Esophagus squamous epithelium (tissue), 5 donors: ENCODE measurements at places on chromosomes 3 and 15. TPM values are rescaled to one million over a fixed set of nuclear protein-coding genes. Genes with fewer than 3 reads are reported as not detected.

DNA sequence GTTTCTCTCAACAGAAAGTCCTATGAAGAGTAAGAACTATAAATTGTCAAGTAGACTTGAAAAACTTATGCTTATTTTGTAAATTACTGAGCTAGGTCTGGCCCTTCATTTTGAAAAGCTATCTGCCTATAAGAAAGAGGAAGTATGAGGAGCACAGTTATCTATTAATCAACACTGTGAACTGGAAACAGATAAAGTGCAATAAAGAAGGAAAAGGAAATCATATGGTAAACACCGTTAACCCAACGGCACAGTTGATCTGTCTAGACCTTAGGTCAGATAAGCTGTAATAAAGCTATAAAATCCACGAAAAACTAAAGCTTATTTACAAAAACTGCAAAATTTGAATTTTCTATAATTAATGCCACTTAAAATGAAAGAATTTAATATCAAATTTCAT lies 242.5 kb downstream of the ZBTB20 start:
- H3K36me3 ChIP-seq: no peaks in the 10 kb centered on the region
- no peak for DNase-seq
- H3K4me1 ChIP-seq: peaks cover 20% of the 10 kb centered on the region

DNA sequence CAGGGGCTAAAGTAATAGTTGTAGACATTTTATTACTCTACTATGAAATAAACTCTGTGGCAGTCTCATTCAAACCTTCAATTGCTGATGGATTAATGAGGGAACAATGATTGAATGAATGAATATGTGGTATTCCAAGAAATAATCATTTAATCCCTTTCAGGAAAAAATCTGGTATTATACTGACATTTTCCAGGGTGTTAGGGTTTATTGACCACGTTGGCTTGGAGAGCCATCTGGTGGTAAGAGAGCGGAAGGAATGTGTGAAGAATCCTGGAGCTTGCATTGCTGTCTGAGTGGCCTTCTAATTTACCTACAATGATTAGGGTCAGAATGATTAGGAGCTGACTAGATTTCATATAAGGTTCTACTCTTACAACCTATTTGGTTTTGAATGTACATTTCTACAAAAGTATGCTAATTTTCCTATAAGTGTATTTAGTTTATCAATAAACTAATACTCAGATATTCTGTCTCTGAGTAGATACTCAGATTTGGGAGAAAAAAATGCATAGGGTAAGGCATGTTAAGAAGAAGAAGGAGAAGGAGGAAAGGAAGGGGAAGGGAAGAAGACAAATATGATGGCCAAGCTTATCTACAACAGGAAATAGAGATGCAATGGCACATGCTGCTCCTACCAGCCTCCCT lies 249.9 kb downstream of the ROBO1 start:
- DNase-seq: no peak
- H3K4me1 ChIP-seq: peaks cover 5% of the 10 kb centered on the region
- no peak overlapping the region for H3K27ac ChIP-seq
- peaks cover 7% of the 10 kb centered on the region for H3K27me3 ChIP-seq
- no peaks in the 10 kb centered on the region for H3K36me3 ChIP-seq
- no peak overlapping the region for H3K4me3 ChIP-seq

- no peak for DNase-seq
- no peaks in the 10 kb centered on the region for H3K27me3 ChIP-seq
- H3K36me3 ChIP-seq: no peaks in the 10 kb centered on the region
Measured at GRCh38 chr15:91116113-91117067, 16.3 kb downstream of the SV2B start.

The FILIP1L gene
- 18.5 TPM for total RNA-seq

DNA sequence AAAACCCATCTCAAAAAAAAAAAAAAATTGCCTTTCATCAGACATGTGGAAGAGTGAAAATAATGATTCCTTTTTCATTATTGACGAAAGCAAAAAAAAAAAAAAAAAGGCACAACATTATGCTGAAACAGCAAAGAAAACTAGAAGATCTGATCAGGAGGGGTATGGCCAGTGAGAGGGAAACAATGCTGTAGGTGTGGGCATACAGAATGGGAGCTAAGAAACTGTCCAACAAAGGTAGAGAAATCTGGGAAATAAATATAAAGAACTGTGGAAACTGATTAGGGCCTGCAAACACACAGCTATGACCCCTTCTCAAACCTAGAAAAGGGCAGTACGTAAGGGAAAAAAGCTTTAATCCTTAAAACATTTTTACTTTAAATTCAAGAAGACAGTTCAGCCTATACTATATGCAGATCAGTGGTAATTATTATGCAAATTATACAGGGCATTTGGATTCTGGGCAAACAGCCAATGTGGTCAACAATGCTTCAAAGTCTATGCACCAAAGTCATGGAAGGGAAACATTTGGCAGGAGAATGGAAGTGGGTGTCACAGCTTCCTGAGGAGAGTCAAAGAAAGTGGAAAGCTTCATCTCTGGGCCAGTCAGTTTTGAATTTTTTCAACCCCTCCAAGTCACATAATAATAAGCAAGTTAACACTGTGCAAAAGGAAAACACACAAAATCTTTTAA lies 68.3 kb upstream of the SLC12A8 start:
- DNase-seq: no peak
- no peak overlapping the region for H3K27ac ChIP-seq
- H3K4me1 ChIP-seq: no peaks in the 10 kb centered on the region
- H3K27me3 ChIP-seq: no peaks in the 10 kb centered on the region
- H3K36me3 ChIP-seq: peaks cover 36% of the 10 kb centered on the region

DNA sequence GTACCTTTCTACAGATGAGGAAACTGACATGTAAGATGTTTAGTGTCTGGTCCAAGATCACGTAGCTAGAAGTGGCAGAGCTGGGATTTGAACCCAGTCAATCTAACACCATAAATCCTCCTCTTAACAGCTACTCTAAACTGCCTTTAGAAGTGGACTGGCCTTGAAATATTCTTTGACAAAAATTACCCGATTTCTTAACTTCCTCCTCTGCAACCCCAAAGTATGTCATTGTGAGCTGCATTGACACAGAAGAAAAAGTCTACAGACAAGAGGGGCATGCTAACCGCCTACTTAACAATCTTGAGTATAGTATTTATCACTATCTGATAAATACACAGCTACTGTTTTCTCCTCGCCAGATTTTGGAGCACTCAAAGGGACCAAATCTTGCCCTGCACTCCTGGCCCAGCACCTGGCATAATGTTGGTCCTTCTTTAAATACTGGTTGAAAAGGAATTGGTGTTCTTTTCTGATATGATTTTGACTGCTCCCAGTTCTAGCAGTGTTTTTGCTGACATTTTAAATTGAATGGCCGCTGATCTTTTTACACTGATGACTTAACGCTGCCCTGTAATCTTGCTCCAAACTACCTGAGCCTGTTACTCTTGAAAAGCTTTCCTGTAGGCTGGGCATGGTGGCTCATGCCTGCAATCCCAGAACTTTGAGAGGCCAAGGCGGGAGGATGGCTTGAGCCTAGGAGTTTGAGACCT lies 36.9 kb downstream of the ITPR1 start:
- no peaks in the 10 kb centered on the region for H3K36me3 ChIP-seq
- no peak overlapping the region for H3K27ac ChIP-seq

GRCh38 chr3:2823031-2823430 lies 287.1 kb downstream of the IL5RA start:
- no peaks in the 10 kb centered on the region for H3K36me3 ChIP-seq
- no peaks in the 10 kb centered on the region for H3K27me3 ChIP-seq
- H3K27ac ChIP-seq: no peak overlapping the region
- H3K4me1 ChIP-seq: no peaks in the 10 kb centered on the region
- no peak for DNase-seq

The CCDC54 gene
- total RNA-seq: not detected

- no peak for DNase-seq
- no peak overlapping the region for H3K27ac ChIP-seq
- no peaks in the 10 kb centered on the region for H3K36me3 ChIP-seq
- no peaks in the 10 kb centered on the region for H3K27me3 ChIP-seq
- H3K4me1 ChIP-seq: no peaks in the 10 kb centered on the region
Measured at GRCh38 chr3:171225165-171225564, 198.6 kb upstream of the SLC2A2 start.

GRCh38 chr15:99717161-99718009 lies 15.9 kb downstream of the LYSMD4 start:
- H3K4me1 ChIP-seq: peaks cover 18% of the 10 kb centered on the region
- no peak for DNase-seq
- no peaks in the 10 kb centered on the region for H3K27me3 ChIP-seq
- H3K4me3 ChIP-seq: no peak overlapping the region

The GASK1A gene
- total RNA-seq: 1.6 TPM

- no peaks in the 10 kb centered on the region for H3K27me3 ChIP-seq
- peaks cover 73% of the 10 kb centered on the region for H3K4me1 ChIP-seq
- H3K4me3 ChIP-seq: no peak overlapping the region
- no peak for DNase-seq
Measured at GRCh38 chr15:59298854-59299250, 73.8 kb downstream of the MYO1E start.

GRCh38 chr15:87570206-87570605 lies 686.3 kb downstream of the NTRK3 start:
- DNase-seq: no peak
- no peak overlapping the region for H3K27ac ChIP-seq
- H3K4me3 ChIP-seq: no peak overlapping the region
- no peaks in the 10 kb centered on the region for H3K27me3 ChIP-seq
- no peaks in the 10 kb centered on the region for H3K4me1 ChIP-seq

GRCh38 chr3:151501923-151502632 lies 41.2 kb upstream of the IGSF10 start:
- H3K4me1 ChIP-seq: no peaks in the 10 kb centered on the region
- no peaks in the 10 kb centered on the region for H3K36me3 ChIP-seq
- DNase-seq: no peak
- H3K27ac ChIP-seq: no peak overlapping the region
- H3K4me3 ChIP-seq: no peak overlapping the region

GRCh38 chr15:31148297-31149087 lies 47.0 kb upstream of the TRPM1 start:
- no peak overlapping the region for H3K27ac ChIP-seq
- H3K36me3 ChIP-seq: no peaks in the 10 kb centered on the region
- no peak overlapping the region for H3K4me3 ChIP-seq
- no peaks in the 10 kb centered on the region for H3K4me1 ChIP-seq
- no peak for DNase-seq

GRCh38 chr3:64548200-64548889 lies 139.5 kb downstream of the ADAMTS9 start:
- peak overlapping the region; percentile 72 for H3K27ac ChIP-seq
- DNase-seq: no peak
- H3K4me1 ChIP-seq: no peaks in the 10 kb centered on the region
- no peaks in the 10 kb centered on the region for H3K27me3 ChIP-seq
- H3K36me3 ChIP-seq: no peaks in the 10 kb centered on the region

The AP3B2 gene
- total RNA-seq: 0.62 TPM

The TSC22D2 gene
- total RNA-seq: 8.5 TPM

- no peak overlapping the region for H3K4me3 ChIP-seq
- no peak overlapping the region for H3K27ac ChIP-seq
- H3K4me1 ChIP-seq: no peaks in the 10 kb centered on the region
- H3K36me3 ChIP-seq: no peaks in the 10 kb centered on the region
- H3K27me3 ChIP-seq: no peaks in the 10 kb centered on the region
- DNase-seq: no peak
Measured at GRCh38 chr3:176352716-176353334, 844.5 kb downstream of the TBL1XR1 start.

The NR2E3 gene
- 0.13 TPM for total RNA-seq

DNA sequence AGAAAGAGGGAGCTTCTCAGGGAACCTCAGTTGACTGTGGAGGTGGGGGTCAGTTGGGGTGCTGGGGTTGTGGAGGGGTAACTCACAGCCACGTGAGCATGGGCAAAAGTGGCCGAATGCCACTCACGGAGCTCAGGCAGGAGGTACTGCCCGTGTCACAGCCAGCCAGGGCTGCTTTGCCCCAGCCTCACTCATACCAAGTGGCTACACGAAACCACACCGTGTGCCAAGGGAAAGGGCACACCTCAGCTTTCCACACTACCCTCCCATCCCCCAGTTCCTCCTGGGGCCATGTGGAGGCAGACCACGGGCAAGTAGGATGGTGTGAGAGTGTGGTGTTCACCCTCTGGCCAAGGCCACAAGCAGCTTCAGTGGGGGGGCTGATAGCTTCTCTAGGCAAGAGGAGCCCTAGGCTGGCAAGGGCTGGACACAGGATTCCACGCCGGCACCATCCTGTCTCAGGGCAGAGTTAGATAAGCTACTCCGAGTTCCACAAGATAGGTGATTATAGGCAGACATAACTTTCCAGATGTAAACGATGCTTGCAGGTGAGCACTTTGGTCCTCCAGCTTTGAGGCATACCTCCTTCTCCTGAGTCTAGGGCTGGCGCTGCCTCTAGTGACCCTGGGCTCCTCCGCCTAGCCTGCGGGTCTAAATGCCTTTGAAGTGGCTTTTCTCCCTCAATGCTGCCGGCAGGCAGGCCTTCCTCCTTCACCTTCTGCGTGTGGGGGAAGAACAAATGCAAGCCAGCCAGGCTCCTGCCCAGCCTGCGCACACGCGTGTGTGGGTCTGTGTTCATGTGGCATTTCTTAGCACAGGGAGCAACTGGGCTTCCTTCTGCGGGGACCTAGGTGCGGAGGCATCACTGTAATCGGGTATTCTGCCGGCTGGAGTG lies 25.0 kb downstream of the RGMA start:
- peak overlapping the region; percentile 77 for H3K27ac ChIP-seq
- DNase-seq: no peak
- H3K27me3 ChIP-seq: no peaks in the 10 kb centered on the region
- H3K36me3 ChIP-seq: peaks cover 54% of the 10 kb centered on the region

GRCh38 chr3:96491023-96491422 lies 323.4 kb upstream of the EPHA6 start:
- no peak overlapping the region for H3K4me3 ChIP-seq
- H3K27me3 ChIP-seq: no peaks in the 10 kb centered on the region
- no peaks in the 10 kb centered on the region for H3K4me1 ChIP-seq

The DOCK3 gene
- total RNA-seq: 1.0 TPM

DNA sequence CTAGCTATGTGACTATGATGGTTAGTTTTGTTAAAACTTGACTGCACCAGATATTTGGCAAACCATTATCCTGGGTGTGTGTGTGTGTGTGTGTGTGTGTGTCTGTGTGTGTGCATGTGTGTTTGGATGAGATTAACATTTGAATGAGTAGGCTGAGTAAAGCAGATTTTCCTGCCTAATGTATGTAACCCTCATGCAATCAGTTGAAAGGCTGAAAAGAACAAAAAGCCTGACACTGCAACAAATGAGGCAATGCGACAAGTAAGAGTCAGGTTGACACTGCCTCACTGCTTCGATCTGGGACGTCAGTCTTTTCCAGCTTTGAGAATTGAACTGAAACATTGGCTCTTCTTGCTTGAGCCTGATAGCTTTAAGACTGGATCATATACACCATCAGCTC lies 643.0 kb downstream of the NAALADL2 start:
- H3K4me3 ChIP-seq: no peak overlapping the region
- no peaks in the 10 kb centered on the region for H3K36me3 ChIP-seq
- H3K4me1 ChIP-seq: no peaks in the 10 kb centered on the region
- no peak for DNase-seq
- H3K27me3 ChIP-seq: no peaks in the 10 kb centered on the region

- no peak overlapping the region for H3K27ac ChIP-seq
- H3K4me1 ChIP-seq: peaks cover 7% of the 10 kb centered on the region
- no peak overlapping the region for H3K4me3 ChIP-seq
- H3K27me3 ChIP-seq: no peaks in the 10 kb centered on the region
Measured at GRCh38 chr15:68553994-68554720, 24.6 kb upstream of the CORO2B start.
